Skeletal muscle cell (primary cell): ENCODE measurements at places on chromosomes 3 and 15.
A peak's percentile ranks its signal among the peaks of the same experiment; 100 is the strongest.

DNA sequence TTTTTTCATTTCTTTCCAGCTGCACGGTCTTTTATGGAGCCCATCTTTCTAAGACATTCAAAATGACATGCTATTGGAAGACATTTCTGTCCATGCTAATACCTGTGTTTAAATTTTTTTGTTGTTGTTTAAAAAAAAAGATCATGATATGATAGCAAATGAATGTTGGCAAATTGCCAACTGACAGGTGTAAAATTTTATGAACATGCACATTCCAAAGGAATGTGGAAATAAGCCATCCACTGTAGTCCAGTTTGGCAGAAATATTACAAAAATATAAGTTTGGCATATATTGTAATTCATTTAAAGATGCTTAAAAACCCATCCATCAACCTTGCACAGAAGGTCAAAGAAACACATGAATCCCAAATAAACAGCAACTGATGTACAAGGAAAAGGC lies 75.6 kb upstream of the WNT5A start:
- DNase-seq = no peak

- DNase-seq = no peak
These were observed 67.1 kb downstream of the MAGI1 start for GRCh38 chr3:65971293-65972252.

DNA sequence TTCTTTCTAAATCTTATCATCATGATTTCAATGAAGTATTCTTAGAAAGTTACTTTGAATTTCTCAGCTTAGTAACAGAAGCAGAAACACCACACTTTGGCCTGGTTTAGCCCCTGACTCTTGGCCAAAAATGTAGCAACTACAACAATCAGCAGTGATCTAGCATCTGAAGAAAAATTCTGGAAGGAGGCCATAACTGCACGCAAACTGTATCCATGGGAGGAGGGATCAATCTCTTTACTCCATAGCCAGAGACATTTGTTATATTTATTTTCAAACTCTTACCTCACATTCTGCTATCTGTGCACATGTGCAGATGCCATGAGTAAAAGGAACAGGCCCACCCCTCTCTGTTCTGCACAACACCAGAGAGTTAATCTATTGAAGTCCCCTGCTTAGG lies 251.0 kb upstream of the P2RY1 start:
- peak; percentile 52 for DNase-seq

- no peak for DNase-seq
These were observed 54.2 kb downstream of the B3GALNT1 start for GRCh38 chr3:161050935-161051334.

GRCh38 chr3:57078344-57078634 lies 17.8 kb downstream of the SPATA12 start:
- peak; percentile 65 for DNase-seq

- DNase-seq = no peak
These were observed 29.6 kb upstream of the RBP2 start for GRCh38 chr3:139505829-139506386.

- DNase-seq = no peak
These were observed 45.8 kb upstream of the TRA2B start for GRCh38 chr3:185983495-185984141.

DNA sequence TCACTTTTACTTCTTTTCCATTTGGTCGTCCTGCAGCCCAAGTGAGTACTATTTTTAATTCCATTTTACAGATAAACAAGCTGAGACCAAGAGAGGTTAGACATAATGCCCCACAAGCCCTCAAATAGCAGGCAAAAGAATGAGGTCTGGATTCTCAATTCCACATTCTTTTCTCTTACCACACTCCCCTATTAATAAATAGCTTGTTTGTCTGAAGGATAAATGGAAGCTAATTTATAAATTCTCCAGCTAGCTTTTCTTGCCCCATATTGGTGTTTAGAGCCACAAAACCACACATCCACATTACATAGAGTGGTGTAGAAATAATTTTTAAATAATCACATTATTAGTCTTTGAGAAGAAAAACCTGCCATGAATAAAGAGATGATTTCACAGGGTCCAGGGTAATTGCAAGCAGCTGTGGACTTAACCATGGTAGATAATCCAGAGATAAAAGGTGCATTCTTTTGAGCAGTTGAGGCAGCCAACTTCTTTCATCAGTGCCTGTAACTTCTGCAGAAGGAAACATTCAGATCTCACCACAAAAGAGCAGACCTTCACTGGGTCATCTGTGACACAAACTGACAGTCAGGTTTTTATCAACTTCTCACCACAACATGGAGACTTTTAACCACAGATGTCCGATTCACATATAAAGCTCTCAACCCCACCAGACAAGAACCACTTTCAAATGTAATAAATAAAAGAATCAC lies 313.4 kb upstream of the STT3B start:
- DNase-seq = peak; percentile 44

GRCh38 chr3:110430146-110430545 lies 641.5 kb upstream of the NECTIN3 start:
- no peak for DNase-seq

DNA sequence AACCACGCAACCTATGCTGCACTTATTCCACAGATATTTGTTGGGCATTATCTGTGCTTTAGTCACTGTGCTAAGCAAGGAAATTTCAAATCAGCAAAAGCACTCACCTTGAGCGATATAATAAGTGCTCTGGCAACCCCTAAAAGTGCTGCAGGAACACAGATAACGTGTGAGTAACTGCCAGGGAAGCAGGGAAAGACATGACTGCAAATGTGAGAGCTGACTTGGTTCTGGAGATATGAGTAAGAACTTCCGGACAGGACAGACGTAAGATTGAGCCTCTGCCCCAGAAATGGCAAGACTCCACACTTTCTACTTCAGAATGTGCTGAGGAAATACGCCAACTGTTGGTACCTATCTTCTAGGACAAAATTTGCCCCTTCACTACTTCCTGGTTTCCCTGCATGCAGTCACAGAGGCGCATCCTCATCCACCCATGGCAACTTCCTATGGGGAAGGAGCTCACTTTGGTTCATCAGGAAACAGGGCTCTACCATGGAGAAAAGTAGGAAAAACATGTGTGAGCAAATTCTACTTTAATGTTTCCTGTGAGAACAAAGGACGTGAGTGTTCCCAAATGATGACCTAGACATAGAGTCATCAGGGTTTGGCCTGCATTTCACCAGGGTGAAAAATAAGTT lies 41.7 kb downstream of the AQP9 start:
- no peak for DNase-seq

DNA sequence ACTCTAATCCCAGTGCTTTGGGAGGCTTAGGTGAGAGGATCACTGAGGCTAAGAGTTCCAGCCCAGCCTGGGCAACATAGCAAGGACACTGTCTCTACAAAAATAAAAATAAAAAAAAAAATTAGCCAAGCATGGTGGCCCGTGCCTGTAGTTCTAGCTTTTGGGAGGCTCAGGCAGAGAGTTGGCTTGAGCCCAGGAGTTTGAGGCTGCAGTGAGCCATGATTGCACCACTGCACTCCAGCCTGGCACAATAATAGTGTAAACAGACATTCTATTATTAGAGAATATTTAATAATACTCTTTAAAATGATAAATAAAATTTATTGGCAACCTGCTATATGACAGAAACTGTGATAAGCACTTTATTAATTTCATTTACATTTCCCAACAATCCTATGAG lies 908.9 kb downstream of the TUSC7 start:
- no peak for DNase-seq

- peak; percentile 78 for DNase-seq
These were observed 348.3 kb upstream of the TMCO5A start for GRCh38 chr15:37586011-37586583.

DNA sequence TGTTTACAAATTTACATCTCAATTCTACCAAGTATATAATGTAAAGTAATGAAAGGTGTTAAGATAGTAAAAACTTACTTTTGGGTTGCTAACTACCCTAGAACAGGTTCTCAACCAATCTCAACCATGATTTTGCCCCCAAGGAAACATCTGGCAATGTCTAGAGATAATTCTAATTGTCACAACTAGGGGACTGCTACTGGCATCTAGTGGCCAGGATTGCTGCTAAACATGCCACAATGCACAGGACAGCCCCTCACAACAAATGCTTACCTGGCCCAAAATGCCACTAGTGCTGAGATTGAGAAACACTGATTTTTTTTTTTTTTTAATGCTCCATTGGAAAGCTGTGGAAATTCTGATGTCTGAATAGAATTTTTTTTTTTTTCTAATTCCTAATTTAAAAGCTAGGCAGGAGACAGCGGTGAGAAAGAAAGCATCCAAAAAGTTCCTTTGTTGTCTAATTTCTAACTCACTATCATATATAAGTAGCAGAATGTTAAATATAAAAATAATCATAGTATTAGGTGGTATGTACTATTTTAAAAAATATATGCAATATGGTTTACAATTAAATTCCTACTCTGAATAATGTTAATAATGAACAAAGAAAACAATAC lies 81.5 kb downstream of the TJP1 start:
- DNase-seq = no peak
